CD4-positive, alpha-beta T cell treated with Interleukin-4 for 1 hour (primary cell): ENCODE measurements at places on chromosomes 6 and 20.

- DNase-seq: no peak
Observed at GRCh38 chr6:32224696-32225095, 829 bp upstream of the NOTCH4 start.

DNA sequence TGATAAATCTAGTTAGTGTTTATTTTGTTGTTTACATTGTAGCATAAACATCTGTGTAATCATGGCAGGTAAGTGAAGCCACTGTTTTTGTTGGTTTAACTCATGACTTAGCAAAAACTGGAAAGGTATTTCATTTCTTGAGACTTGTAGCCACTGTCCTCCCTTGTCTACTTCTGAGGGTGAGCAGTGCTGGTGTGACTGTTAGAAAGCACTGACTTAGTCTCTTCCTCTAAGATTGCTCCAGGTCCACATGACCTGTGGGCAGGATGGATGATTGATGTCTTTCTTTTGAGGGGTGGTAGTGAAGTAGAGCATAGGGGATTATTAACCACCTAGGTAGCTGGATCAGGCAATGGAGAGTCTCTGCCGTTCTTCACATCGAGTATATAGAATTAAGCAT lies 203.8 kb downstream of the ARID1B start:
- DNase-seq: no peak

DNA sequence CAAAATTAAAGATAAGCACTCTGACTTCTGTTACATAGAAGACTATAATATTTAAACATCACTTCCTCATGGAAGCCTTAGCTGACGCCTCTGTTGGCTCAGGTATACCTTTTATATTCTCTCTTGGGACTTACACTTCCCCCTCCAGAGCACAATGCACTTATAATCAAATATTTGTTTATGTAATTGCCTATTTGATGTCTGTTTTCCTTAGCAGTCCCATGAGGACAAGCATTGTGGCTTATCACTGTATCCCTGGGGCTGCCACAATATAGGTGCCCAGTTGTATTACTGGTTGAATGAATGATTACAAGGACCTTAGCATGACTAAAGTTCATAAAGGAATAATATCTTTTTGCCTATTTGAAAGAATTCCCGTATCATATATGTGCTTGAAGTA lies 186.7 kb upstream of the VGLL2 start:
- DNase-seq: no peak

DNA sequence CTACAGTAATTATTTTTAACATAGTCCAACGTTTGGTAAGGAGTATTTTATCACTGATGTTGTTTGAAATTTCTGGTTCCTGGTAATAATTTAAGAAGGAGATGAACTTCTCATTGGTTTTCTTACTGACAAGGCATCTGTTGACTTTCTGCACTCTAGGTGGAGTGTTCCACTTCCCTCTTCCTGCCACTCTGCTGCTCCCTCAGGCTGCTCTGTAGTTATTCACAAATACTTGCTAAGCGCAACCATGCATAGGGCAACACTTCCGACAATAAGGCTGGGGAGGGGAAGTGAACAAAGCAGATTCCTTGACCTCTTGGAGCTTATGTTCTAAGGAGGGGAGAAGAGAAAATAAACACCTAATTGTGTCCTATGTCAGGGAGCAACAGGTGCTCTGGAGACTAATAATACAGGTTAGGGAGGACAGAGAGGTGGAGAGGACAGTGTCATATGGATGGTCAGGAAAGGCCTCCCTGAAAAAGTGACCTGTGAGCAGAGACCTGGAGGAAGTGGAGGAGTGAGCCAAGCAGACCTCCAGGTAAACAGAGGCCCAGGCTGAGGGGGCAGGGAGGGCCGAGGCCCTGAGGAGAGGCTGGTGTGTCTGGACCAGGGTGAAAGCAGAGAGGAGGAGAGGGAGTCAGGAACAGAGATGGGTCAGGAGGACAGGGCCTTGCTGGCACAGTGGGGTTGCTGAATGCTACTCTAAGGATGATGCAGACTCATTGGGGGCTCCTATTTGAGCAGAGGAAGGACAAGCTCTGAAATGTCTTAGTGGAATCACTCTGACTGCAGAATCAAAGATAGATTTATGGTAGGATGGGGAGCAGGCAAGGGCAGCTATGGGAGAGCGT lies 134.8 kb upstream of the SLC24A3 start:
- no peak for DNase-seq

DNA sequence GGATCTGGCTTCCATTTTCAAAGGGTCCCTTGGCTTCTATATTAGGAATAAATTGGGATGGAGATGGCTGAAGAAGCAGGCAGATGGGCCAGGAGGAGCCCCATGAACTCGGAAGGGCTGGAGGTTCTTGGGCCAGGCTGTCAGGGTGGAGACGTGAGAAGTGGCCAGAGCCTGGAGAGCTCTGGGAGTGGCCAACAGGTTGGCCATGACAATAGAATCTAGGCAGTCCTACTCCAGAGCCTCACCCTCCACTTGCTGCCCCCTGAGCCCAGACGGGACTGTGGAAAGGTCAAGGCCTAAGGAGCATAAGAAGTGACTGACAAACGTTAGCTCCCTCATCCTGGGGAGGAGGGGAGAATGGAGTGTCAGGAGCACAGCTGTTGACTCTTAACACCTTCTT lies 62.1 kb downstream of the STK35 start:
- DNase-seq: no peak

DNA sequence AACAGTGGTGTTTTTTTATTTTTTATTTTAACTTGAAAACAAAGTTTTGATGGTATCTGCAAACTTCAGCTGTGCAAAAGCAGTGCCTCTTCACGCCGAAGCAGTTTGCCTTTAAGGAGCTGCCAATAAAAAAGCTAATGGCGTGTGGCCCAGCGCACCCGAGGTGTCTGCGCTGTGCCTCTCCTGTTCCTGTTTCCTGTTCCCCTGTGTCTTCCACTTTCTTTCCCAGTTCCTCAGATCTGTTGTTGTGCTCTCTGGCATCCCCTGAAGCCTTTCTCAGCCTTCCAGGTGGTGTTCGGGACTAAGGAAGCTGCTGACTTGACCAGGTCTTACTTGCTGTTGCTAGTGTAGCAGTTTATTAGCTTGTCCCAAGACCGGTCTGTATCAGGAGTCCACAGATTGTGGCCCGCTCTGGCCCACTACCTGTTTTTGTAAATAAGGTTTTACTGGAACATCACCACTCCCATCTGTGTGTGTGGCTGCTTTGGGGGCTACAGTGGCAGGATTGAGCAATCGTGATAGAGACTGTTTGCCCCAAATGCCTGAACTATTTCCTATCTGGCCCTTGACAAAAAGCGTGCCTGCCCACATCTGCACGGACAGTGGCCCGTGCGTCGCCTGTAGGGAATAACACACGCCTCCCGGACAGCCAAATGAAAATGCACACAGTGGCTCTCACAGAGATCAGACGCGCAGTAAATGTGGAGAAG lies 178.3 kb downstream of the TMEM242 start:
- no peak for DNase-seq

DNA sequence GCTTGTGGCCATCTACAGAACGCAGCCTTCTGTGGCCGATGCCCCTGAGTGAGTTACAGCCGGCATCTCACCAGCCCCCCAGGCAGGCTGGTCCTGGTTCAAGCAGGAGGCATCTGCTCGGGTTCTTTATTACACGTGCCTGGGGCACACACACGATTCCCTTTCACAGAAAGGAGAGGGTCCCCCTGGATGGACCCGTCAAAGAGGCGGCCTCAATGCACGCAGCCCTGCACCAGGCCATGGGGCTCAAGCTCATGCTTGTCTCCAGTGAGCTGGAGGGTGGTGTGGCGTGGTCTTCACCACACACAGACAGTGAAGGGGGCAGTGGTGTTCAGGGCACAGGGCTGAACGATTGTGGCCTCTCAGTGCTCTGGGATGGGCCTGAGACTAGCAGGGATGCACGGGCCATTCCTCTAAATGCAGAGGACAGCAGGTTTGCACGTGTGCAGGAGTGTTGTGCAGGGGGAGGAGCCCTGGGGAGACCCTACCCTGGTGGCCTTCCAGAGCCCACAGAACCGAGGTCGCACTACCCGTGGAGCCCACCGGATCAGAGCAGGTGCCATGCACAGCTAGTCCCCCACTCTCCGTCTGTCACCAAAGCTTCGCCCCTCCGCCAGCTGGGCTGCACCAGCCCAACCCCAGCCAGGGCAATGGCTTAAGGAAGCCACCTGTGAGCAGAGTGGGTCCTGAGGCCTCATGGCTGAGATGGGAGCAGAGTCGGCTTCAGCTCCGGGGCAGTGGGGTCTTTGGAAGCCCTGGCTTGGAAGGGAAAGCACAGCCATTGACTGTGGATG lies 23.1 kb downstream of the FRMD1 start:
- DNase-seq: no peak

GRCh38 chr20:58330687-58331086 lies 21.2 kb downstream of the RAB22A start:
- no peak for DNase-seq

DNA sequence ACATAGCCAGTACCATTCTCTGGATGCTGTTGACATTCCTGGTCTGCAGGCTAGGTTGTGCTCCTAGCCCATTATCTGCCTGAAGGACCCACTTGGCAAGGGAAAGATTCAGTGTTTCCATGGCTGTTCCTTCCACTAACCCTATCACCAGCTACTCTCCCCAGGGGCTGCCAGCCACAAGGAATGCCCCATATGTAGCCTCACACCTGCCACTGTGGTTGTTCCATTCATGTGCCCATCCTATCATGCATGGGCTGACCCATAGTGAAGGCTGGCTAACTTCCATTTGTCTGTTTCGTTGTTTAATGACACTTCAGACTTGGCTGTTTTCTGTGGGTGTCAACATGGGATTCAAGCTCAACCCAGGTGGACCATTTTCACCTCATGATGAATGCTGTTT lies 25.6 kb upstream of the HLA-A start:
- DNase-seq: no peak

DNA sequence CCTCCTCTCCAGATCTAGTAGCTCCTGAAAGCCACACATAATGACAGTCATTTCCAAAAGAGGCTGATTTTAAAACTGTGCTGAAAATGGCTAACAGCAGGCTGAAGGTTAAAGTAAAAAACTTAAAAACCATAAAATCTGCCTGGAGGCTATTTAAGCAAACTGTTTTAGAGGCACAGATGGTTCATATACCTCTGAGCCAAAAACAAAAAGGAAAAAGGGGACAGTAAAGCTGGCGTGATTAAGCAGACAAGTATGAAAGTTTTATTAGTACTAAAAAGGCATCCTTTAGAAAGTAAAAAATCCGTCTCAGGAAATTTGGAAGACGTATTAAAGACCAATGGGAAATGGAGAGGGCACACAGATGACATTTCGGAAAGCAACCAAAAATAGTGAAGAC lies 55.8 kb downstream of the SOBP start:
- no peak for DNase-seq

DNA sequence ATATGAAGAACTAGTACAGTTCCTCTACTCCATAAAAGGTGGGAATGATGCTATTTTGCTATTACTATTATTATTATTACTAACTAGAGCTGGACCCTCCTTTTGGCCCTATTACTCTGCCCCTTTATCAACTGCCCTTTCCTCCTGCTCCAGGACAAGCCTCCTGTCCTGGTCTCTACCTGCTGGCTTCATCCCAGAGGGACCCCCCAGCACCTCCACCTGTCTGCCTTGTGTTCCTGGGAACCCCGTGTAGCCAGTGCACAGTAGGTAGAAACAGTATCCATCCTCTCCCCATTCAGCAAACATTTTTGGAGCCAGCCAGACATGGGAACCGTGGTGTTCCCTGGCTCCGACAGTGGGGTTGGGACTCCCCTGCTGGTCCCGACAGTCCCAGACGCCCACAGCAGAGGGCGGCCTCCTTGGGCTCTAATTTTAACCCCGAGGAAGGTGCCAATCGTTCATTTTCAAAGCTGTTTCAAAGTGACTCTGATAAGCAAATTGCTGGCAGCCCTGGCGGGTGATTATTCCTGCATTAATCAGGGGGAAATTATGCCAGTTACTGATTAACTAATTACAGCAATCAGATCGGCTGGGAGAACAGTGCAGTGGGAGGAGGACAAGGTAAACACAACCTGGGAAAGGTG lies 44.2 kb upstream of the MDGA1 start:
- no peak for DNase-seq

DNA sequence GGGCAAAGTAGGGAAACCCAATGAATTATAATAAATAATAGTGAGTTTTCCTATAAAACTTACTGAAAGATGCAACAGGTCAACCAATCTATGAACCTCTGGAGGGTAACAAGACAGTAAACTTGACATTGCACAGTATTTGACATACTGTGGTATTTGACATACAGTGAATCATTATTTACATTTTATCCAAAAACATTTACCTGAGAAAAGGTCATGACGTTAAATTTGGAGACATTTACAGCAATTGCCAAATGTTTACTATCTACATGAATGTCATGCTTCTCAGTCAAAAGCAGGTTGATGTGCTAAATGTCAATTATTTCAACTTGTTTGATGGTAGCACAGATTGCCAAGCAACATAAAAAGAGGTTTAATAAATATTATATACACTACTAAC lies 35.8 kb upstream of the NOX3 start:
- no peak for DNase-seq

- no peak for DNase-seq
Observed at GRCh38 chr6:143505537-143505936, 6.0 kb downstream of the FUCA2 start.

DNA sequence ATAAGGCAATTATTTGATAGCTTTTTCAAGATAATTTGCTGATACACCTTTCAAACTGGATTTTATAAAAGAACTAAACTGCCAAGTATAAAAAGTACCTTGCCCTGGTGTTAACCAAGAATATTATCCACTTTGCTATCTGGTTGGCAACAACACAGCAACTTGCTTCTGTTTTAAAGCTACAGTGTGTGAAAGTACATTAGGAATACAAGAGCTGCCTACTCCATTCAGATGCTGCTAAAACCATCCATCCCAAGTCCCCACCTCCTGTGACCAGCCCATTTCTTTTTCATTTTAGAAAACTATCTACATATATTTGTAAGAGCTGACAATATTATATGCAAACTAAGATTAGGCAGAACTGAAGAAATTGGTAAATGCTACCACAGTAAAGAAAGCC lies 12.8 kb downstream of the CLDN20 start:
- no peak for DNase-seq
